ENCODE measurements at places on chromosomes 12 and 14.

- DNase-seq: no peak
Measured at GRCh38 chr14:53964249-53964648, 7.6 kb upstream of the BMP4 start.

DNA sequence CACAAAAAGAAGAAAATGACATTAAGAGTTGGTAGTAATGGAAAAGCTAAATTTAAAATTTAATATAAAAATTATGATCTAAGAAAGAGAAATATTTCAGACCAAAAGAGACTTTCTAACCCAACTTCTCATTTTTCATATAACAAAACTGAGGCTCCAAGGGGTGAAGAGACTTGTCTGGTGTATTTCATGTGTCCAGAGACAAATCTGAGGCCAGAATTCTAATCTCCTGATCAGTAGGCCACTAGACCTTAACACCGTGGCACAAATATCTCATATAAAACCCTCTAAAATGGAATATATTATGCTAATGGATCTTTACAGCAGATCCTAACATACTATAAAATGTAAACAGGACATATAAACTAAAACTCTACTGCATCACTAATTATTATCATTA lies 275.7 kb upstream of the SLC16A7 start:
- DNase-seq: no peak

- no peak for DNase-seq
Measured at GRCh38 chr12:111295176-111295575, 73.7 kb downstream of the PHETA1 start.

DNA sequence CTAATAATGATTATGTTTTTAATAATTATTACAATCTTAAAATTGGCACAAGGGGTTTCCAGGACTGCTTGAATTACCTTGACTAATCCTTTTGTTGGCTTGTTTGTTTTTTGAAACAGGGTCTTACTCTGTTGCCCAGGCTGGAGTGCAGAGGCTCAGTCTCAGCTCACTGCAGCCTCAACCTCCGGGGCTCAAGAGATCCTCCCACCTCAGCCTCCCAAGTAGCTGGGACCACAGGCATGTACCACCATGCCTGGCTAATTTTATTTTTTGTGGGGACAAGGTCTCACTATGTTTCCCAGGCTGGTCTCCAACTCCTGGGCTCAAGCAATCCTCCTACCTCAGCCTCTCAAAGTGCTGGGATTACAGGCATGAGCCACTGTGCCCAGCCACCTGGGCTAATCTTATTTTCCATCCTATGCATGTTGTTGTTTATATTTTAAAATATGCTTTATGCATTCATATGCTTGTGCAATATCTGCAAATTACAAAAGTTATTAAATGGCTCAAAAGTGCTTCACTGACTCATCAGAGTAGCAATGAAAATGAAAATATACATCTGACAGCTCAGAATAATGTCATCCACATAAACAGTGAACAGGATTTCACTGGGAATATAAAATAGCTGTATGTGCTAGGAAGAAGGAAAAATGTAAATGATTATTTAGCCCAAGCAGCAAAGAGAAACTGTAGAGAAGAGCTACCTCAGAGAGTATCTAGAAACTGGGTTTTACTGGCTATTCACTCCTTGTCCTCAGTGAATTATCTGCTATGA lies 24.8 kb upstream of the PLEKHG6 start:
- no peak for DNase-seq

- DNase-seq: no peak
Measured at GRCh38 chr12:78209846-78210505, 379.3 kb downstream of the NAV3 start.

DNA sequence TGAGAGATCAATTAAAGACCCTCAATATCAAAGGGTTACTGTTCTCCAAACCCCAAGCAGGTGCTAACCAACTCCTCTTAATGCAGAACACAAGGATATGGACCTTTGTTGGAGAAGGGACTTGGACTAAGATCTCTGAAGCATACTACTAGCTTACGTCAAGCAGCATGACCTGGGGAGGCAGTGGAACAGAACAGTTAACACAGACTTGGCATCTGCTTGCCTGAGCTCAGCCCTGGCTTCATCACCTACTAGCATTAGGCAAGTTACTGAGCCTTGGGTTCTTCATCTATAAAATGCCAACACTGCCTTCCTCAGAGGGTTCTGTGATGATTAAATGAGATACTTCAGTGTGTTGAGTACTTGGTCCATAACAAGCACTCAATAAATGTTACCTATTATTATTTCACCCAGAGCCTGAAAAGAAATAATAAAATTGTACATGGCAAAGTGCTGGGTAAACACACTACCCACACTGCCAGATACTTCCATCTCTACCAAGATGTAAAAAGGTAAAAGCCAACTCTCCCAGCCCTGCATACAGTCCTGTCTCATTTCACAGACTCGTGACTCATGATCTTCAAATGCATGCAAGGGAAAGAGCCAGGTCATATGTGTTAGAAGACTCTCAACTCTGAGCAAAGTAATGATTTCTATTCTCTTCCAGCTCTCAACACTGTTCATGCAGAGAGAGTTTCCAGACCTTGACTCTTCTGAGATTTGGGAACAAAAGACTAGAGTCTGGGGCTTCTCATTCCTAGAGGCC lies 39.7 kb downstream of the FMNL3 start:
- DNase-seq: no peak

DNA sequence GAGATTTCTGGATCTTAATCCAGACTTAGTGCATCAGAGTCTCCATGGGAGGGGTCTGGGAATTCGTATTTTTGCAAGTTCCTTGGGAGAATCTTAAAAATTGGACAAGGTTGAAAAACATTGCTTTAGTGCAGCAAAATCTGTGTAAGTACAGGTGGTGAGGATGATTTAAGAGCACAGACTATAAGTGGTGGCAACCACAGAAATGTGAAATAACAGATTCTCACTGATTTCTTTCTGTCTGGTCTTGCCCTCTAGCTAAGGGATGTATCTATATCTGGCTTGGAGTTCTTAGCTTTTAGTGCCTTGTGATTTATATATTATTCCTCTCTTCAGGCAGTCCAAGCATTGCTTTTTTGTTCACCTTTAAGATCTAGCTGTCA lies 116.2 kb downstream of the DIP2B start:
- DNase-seq: no peak

- no peak for DNase-seq
Measured at GRCh38 chr12:57401165-57401564, 29.7 kb downstream of the R3HDM2 start.

GRCh38 chr14:102629808-102630350 lies 37.4 kb downstream of the RCOR1 start:
- no peak for DNase-seq

DNA sequence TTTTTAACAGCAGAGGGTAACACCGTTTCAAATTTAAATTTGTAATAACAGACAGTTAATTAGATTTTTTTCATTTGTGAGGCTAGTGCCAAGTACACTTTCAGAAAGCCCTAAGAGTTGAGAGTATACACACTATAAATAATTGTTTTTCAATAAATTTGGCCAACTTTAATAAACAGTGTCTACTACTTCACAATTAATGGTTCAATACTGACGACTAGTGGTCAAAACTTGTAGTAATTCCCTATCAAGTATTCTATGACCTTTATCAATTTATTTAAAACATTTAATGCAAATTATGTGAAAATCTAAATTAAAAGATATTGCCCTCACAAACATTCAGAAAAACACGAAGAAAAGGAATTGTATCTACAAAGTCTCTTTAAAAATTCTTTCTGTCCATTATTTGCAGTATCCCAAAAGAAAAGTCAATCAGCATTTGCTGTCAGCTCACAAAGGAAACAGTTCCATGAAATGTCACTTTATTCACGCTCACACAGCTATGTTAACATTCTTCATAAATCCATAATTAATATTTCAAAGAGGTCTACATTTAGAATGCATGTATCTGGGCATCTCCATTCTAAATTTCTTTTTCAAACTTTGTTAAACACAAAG lies 91.2 kb downstream of the CEP128 start:
- DNase-seq: no peak

- peak; percentile 94 for DNase-seq
Measured at GRCh38 chr14:95515596-95516552, 576 bp downstream of the SYNE3 start.

DNA sequence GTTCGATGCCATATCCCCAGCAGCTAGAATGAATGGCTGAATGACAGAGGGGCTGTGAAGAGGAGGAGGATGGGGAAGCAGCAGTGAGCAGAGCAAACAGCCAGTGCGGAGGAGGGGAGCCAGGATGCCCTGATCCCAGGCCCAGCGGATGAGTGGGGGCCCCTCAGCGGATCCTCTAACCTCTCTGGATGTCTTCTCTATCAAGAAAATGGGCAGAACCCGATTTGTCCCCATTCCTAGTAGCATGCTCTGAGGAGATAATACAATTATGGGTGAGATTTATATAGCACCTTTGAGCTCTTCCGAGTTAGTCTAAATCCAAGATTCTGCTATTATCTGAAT lies 30.0 kb upstream of the RPLP0 start:
- DNase-seq: no peak

- peak; percentile 88 for DNase-seq
Measured at GRCh38 chr12:76020281-76020680, 11.3 kb downstream of the PHLDA1 start.

- no peak for DNase-seq
Measured at GRCh38 chr12:2768224-2768961, 26.4 kb upstream of the FKBP4 start.

- no peak for DNase-seq
Measured at GRCh38 chr12:32486158-32486557, 86.8 kb downstream of the FGD4 start.

DNA sequence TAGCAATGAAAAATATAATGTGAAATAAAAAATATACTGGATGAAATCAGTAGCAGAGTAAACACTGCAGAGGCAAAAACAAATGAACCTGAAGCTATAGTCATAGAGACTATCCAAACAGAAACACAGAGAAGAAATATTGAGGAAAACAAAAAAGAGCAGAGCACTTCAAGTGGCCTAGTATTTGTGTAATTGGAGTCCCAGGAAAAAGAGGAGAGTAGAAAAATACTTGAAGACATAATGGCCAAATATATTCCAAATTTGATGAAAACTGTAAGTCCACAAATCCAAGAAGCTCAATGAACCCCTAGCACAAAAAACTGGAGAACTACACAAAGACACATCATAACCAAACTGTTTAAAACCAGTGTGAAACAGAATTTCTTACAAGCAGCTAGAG lies 37.2 kb upstream of the CTDSP2 start:
- no peak for DNase-seq

DNA sequence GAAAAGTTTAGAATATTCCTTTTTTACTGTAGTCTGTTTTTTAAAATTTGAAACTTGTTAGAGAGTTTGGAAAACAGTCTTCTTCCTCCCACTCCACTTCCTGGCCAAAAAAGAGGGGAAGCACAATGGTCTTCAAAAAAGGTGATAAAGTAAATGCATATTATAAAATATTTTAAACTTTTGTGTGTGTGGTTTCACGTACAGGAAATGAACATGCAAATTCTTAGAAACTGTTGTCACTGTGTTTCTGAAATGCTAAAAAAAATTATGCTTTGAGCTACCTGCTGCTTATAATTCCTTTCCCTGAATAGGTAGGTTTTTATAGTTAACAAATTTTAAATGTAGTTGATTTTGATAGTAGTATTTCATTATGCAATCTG lies 2.9 kb downstream of the FGFR1OP2 start:
- DNase-seq: no peak

DNA sequence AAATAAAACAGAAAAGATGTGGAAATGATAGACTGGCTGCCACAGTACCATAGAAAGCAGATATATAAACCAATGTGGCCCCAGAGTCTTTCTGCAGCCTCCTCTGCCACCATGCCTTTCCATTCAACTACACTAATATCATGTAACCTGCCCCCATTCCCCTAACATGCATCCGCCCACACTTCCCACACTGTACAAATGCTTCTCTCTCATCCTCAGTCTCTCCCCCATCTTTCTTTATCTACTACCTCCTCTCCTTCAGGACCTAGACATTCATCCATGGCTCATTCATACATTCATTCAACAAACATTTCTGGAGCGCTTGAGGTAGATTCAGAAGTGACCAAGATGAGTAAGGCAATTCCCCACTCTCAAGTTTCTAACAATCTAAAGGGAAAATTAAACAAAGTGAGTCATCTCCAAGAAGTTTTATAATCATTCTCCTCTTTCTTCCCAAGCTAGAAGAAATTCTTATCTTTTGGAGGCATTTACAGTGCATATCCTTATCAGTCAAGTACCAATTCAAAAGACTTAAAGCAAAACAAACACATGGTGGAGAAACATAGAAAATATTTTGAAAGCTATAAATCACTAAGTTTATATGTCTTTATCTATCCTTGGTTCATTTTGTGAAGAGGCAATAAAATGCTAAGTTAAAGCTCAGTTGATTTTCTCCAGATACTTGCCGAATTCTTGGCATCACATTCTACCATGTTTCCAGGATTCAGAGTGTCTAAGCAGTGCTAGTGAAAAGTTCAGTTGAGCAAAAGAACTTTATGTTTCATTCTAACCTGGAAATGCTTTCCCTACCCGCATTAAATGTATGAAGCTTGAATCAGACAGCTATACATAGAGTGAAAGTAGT lies 70.5 kb upstream of the FRMD6 start:
- no peak for DNase-seq

DNA sequence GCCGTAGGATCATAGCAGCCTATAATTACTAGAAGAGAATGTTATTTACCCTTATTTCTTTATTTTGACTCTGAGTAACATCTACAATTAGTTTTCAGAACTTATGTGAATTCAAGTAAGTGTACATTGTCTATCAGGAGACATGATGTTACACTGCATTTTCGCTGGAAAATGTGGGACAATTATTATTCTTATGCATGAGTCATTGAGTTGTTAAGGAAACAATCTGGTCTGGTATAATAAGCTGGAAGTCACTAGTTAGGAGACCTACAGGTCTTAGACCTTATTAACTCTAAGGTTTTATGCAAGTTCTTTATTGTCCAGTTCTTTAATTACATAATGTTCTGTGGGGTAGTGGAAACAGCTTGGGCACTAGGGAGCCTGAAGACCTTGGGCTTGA lies 5.8 kb downstream of the KTN1 start:
- no peak for DNase-seq

GRCh38 chr12:52839436-52840105 lies 5.5 kb upstream of the KRT79 start:
- no peak for DNase-seq

- DNase-seq: no peak
Measured at GRCh38 chr14:95833429-95833828, 43.2 kb upstream of the TUNAR start.

- DNase-seq: no peak
Measured at GRCh38 chr14:79555429-79555828, 655.9 kb downstream of the DIO2 start.

GRCh38 chr14:28097585-28097984 lies 669.0 kb upstream of the FOXG1 start:
- DNase-seq: no peak

DNA sequence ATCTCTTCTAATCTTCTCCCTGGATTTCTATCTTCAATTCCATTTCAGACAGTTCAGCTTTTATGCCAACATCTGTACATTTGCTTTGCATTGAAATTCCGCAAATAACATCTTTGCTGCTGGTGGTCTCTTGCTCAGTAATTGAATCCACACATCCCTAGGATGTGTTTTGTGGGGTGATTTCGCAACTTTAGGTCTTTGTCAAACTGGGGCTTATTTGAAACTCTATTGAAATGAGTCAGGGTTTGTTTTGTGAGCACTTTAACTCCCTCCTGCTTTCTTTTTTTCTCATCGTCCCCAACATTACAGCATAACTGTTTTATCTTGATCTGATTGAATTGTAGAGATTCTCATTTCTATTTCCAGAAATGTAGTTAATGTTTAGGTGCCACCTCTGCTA lies 404.3 kb downstream of the NPAS3 start:
- no peak for DNase-seq
